CD4-positive, alpha-beta T cell treated with Interleukin-17A for 4 hours (primary cell): ENCODE measurements at places on chromosomes 16 and 17.

DNA sequence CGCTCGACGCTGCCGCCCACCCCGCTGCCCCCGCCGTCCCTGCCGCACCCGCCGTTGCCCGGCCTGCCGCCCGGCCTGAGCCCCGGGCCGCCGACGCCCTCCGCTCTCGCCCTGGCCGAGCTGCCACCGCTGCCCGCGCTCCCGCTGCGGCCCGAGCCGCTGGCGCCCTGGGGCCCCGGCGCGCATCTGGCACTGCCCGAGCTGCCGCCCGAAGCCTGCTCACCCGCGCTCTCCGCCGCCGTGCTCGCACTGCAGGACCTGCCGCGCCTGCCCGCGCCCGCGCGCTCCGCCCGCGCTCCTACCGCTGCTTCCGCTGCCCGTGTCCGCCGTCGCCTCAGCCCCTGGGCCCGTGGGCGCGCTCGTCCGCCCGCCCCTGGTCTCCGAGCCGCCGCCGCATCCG lies 8.4 kb upstream of the CLDN9 start:
- DNase-seq: no peak

GRCh38 chr17:69607162-69607834 lies 192.8 kb downstream of the MAP2K6 start:
- DNase-seq: no peak

GRCh38 chr16:35176449-35176848 lies 1717.0 kb downstream of the TP53TG3F start:
- DNase-seq: no peak

- peak; percentile 24 for DNase-seq
Observed at GRCh38 chr17:73644145-73645049, at the start of gene SDK2. Gene SDK2 (minus strand): TSS chr17:73644445. CDS start chr17:73644088, 357 bp downstream.

DNA sequence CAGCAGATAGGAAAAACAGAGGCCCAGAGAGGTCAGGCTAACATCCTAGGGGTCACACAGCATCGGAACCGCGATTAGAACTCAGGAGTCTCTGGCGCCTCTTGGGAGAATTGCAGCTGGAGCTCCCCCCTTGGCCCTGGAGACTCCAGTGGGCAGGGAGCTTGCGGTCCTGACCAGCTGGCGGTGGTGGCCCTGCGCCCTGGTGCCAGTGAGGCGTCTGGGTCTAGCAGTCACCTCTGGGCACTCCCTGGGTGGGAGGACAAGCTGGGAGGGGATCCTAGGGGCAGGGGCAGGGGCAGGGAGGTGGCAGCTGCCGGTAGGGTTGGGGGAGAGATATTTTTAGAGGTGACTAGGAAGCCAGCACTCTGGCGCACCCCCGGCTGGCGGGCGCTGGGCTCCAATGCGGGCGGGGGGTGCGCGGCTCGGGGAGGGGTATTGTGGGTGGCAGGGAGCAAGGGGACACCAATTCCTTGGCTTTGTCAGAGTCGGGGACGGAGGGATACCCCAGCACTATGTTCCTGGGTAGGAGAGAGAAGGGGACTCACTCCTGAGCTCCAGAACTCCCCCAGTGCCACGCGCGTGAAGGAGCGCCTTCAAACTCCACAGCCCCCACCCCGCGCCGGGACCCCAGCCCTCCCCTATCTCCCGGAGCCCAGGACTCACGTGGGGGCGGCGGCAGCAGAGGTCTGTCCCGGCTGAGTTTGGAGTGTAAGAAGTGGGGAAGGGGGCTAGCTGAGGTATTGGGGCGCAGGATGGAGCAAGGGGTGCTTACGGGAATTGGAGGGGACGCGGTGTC lies 584 bp downstream of the PHOSPHO1 start:
- DNase-seq: no peak

GRCh38 chr16:87694441-87695125 lies 71.2 kb downstream of the KLHDC4 start:
- no peak for DNase-seq

DNA sequence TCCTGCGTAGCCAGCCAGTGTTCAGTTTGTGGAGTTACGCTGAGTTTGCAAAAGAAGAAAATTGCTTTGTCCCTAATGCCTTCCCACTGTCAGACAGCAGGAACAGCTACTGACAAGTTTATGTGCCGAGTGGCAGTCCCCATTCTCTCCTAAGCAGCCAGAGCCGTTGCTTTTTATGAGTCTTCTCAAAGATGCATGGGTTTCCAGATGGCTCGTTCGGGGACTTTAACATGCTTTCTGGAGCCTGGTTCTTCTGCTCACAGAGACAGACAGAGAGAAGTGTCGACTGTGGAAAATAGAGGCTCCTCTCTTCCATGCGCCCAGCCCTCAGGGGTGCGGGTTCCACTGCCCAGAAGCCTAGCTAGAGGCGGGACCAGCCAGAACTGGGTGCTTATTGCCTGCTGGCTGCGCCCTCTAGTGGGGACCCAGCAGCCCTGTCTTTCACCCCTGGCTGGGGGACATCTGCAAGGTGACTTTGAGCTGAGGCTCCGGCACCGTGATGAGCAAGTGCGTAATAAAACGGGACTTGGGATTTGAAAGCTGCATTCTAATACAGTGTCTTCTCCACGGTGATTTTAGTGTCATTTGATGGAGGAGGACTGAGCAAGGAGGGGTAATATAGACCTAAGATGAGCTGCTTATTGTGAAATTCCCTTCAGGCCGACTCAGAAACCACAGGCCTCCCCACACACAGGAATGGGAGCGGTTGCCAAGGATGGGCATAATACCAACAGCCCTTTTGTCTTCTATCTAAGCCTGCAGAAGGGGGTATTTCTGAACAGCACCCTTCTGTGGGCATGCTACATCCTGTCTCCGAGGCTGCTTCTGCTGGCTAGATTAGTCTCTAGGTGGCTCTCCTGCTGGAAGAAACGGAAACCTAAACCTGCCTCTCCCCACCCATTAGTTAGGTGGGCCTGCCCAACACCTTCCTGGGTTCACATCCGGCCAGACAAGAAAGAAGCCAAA lies 73.1 kb downstream of the CCDC182 start:
- DNase-seq: peak; percentile 76

- DNase-seq: no peak
Observed at GRCh38 chr16:86231321-86231995, 278.9 kb upstream of the FOXF1 start.

- DNase-seq: no peak
Observed at GRCh38 chr16:23836078-23836403, 258 bp downstream of the PRKCB start.

DNA sequence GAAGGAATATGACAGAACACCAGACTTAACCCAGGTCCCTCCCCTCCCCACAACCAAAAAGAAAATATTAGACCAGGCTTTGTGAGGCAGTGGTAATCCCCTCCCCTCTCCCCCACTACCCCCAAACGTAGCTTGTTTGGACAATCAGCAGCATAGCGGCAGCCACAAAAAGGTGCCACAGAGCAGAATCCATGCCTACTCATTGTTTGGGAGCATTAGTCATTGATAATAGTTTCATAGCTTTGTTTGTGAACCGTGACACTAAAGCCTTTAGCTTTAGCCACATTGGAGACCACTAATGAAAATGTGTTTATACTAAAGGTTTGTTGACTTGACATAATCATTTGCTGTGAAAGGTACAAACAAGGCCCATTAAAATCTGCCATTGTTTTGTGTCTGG lies 65.1 kb downstream of the NUP93 start:
- no peak for DNase-seq

DNA sequence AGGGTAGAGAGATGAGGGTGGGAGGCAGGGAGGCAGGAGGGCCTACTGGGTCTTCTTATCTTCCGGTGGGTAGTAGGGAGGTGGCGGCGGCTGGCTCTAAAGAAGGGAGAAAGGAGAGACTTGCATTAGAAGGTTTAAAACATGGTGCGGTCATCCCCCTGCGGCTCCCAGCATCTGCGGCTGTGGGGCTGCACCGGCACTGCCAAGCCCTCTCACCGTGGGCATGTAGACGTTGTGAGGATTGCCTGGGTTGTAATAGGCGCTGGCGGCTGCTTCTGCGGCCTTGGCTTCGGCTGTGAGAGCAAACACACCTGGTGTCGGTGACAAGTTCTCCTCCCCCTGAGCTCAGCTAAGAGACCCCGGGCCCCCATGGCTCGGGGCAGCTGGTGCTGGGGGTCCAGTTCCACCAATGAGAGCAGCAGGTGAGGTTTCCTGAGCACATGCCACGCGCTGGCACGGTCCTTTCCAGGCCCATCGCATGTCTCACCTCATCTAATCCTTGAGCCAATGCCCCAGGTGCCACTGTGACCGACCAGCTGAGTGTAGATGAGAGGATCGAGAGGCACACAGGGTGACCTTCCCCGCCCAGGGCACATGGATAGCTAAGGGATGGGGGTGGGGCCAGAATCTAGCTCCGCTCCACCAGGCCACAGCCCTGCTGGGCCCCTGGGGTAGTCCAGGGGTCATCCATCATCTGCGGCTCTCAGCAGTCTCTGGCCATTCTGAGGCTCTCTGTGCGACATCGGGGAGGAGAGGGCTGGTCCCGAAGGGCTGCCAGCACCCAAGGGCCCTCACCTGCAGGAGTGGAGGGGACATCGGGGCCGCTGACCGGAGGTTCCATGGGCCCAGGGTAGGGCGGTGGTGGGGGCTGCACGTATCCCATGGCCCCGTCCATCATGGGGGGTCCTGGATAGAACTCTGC lies 2.7 kb upstream of the UNC13D start:
- no peak for DNase-seq

- DNase-seq: peak; percentile 90
Observed at GRCh38 chr16:30458561-30459394, 13.1 kb upstream of the SEPHS2 start.

DNA sequence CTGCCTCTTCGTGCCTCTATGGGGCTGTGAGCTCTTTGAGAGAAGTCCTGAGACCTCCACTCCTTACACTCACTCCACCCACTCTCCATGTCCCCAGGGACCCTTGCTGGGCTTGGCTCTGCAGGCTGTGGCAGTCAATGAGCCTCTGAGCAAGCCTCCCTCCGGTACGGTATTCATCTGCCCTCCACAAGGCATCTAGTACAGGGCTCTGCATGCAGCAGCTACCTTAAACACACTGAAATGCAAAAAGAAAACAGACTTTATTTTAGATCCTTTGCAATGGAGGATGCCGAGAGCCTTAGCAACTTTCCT lies 38.9 kb upstream of the SMPD3 start:
- DNase-seq: no peak

- peak; percentile 27 for DNase-seq
Observed at GRCh38 chr16:31214708-31215286, 878 bp downstream of the TRIM72 start.

DNA sequence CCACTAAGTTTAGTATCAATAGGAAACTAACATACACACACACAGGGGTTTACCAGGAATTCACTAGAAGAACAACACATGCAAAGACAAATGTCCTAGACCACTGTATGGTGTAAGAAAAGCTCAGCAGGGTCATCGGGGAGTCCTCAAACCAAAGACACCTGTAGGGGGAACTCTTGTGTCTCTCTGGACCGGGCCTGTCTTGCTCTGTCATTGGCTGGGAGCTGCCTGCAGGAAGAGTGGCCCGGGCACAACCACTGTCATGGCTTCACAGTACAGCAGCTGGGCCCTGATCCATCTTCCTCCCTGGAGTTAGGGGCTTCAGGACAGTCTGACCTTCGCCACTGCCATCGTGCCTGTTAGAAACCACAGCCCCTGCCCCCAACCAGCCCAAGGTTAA lies 263.6 kb upstream of the DYNLRB2 start:
- DNase-seq: no peak

GRCh38 chr16:67449336-67449735 lies 18.4 kb downstream of the HSD11B2 start:
- no peak for DNase-seq

DNA sequence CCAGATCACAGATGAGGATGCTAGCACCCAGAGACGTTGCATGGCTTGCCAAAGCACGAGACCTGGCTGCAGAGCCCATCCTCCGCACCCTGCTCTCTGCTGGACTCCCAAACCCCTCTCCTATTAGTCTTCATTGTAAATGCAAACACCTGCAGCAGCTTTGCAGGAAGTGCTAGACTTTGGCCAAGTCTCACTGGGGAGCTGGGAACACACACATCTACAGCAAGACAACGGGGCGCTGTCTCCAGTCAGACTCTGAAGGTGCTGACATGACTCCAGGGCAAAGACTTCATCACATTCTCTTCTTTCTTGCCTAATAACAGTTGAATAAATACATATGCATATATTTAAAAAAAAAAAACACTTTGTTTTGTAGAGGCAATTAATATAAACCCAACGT lies 43.8 kb downstream of the CYTH1 start:
- no peak for DNase-seq

DNA sequence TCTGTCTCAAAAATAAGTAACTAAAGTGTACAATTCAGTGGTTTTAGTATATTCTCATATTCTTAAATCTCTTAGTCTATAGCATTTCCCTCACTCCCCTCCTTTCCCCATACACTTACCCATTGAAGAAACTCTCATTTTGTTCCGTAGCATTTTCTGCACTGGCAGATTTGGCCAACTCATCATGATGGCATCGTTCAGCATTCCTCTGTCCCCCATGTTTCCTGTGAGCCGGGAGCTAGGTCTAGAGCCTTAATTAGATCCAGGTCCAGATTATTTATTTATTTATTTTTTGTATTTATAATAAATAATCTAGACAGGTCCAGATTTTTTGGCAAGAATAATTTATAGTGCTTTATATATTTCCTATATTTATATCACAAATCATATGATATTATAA lies 31.0 kb downstream of the HEATR3 start:
- DNase-seq: no peak

GRCh38 chr17:50328363-50329325 lies 17.3 kb upstream of the XYLT2 start:
- DNase-seq: no peak

- DNase-seq: peak; percentile 50
Observed at GRCh38 chr16:8958344-8959167, 5.2 kb downstream of the USP7 start.

DNA sequence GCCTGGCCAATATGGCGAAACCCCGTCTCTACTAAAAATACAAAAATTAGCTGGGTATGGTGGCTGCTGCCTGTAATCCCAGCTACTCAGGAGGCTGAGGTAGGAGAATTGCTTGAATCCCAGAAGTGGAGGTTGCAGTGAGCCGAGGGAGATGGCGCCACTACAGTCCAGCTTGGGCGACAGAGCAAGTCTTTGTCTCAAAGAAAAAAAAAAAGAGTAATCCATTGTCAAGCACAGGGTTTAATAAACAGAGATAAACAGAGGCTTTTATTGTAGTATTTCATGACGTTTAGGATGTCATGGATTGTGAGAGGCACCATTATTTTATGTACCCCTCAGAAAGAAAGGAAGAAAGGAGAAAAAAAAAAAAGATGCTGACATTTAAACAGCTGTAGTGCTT lies 75.2 kb upstream of the RNU2-1 start:
- no peak for DNase-seq

DNA sequence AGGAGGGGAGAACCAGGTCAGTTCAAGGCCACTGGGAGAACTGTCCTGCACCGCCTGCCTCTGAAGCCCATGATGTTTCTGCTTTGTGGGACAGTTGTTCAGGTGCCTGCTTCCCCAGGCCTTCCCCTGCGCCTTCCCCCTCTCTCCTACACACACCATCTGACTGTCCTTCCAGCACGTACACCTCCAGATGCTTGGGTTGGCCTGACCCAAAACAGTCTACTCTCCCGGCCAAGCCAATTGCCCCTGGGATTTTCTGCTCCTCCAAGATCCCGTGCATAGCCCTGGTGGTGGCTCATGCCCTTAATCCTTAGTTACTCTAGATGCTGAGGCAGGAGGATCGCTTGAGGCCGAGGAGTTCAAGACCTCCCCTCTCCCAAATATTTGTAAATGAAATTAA lies 684 bp upstream of the RSAD1 start:
- no peak for DNase-seq
